ENCODE measurements at places on chromosomes 3 and 15.

GRCh38 chr3:42651248-42652091, 2.0 kb upstream of the ZBTB47 start:
- no peak for DNase-seq

GRCh38 chr3:28840976-28841376, 439.9 kb upstream of the RBMS3 start:
- no peak for DNase-seq

GRCh38 chr15:80199869-80200268, 47.1 kb downstream of the FAH start:
- no peak for DNase-seq

DNA sequence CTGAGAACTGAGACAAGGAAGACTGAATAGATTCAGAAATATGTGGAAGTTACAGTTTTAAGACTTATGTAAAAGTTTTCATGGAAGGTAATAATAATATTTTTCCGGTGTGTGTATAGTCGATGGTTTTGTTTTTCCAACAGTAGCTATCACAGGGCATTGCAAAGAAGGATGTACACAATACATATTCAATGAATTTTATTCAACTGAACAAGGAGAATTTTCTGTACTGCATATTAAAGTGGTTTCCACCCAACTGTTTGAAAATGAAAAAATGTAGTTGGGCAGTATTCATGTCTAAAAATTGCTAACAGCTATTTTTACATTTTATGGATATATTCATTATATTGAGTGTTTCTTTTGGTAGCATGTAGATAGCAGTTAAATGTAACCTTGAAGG, 350.3 kb upstream of the ATP10A start:
- no peak for DNase-seq

- no peak for DNase-seq
Observed at GRCh38 chr3:113594066-113594465, 61.7 kb downstream of the SIDT1 start.

DNA sequence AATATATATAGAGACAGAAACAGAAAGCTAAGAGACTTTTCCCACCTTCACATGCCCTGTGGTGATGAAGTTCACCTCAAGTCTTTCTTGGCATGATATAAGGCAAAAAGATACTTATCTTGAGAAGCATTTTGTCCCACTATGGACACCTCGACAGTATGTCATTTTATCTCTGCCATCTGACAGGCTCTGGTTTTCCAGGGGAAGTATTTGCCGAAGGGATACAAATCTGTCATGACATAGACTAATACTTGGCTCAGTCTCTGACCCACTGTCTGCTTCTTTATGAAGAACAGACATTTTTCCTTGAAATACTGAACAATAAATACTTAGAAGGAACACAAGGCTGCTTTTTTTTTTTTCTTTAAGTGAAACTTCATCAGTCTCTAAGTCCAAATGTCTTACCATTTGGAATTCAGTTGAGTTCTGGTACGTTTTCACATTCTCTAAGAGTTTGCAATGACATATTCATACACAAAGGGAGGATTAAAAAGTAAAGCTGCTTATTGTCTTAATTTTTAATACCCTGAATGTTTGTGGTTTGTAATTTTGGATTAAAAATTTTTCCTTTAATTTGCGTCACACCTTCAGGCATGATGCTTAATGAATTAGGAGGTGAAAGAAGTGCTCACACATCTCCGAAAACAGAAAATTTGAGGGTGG, 87.8 kb upstream of the LMOD3 start:
- DNase-seq: no peak

- no peak for DNase-seq
Observed at GRCh38 chr3:99128235-99128634, 226.7 kb upstream of the DCBLD2 start.

GRCh38 chr3:54826251-54826691, 101.6 kb downstream of the LRTM1 start:
- no peak for DNase-seq

- no peak for DNase-seq
Observed at GRCh38 chr15:58467121-58467721, 35.4 kb downstream of the LIPC start.

GRCh38 chr15:57923306-57923705, 142.2 kb downstream of the ALDH1A2 start:
- no peak for DNase-seq

DNA sequence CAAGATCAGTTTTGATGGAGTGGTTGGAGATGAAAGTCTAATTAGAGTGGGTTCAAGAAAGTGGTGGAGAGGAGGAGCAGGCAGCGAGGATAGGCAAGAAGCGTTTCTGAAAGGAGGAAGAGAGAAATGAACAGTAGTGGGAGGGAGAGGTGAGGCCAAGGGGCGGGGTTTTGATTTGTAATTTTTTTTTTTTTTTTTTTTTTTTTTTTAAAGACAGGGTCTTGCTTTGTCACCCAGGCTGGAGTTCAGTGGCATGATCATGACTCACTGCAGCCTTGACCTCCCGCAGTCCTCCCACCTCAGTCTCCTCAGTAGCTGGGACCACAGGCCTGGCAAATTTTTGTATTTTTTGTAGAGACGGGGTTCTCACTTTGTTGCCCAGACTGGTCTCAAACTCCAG, 36.6 kb downstream of the MRAS start:
- no peak for DNase-seq

DNA sequence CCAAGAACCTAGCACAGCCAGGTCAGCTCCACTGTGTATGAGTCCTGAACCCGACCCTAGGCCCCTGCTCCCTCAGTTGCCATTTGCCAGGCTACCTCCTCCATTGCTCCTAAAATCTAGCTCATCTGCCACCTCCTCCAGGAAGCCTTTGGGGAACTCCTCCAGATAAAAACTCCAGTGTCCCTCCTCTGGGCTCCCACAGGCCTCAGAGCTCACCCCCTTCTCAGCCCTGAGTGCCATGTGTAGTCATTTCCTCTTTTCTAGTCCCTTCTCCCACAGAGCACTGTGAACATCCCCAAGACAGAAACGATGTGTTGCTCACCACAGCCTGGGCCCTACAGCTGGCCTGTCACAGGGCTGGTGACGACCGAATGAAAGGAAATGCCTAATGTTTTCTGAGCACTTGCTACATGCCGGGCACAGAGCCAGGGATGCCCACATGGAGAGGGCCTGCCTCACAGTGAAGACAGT, 61.0 kb downstream of the IQSEC1 start:
- DNase-seq: no peak

- DNase-seq: no peak
Observed at GRCh38 chr3:114816052-114816451, 331.0 kb downstream of the ZBTB20 start.

GRCh38 chr3:54378184-54378583, 255.8 kb downstream of the CACNA2D3 start:
- no peak for DNase-seq

- DNase-seq: no peak
Observed at GRCh38 chr3:99833617-99834205, 16.0 kb downstream of the CMSS1 start.

DNA sequence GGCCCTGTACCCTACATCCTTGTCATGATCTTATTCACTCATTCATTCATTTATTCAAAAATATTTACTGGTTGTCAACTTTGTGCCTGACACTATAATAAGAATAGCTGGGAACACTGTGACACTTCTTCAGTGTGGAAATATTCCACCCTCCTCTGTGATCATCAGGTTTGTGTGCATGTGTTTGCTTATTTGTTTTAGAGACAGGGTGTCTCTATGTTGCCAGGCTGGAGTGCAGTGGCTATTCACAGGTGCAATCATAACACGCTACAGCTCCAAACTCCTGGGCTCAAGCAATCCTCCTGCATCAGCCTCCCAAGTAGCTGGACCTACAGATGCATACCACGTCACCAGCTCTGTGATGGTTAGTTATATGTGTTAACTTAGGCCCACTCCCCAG, 50.0 kb upstream of the PLCL2 start:
- no peak for DNase-seq

GRCh38 chr3:168877899-168878298, 782.2 kb upstream of the GOLIM4 start:
- DNase-seq: no peak

- no peak for DNase-seq
Observed at GRCh38 chr15:53454535-53454842, 305.0 kb downstream of the WDR72 start.

DNA sequence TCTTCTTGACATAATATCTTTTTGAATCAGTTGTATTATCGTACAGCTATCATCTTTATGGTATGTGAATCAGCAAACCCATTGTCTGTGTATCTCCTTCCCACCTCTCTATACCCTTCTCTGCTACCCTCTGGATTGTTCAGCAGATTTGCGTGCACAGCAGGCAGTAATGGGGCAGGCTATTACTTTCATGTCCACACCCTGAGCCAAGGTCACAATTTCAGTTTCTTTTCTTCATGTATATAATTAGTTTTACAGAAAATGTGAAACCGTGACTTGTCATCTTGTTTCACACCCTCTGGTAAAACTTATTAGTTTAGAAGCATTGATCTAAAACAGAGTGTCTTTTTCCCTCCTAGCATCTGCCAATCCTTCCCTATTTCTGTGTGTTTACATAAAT, 770.4 kb upstream of the SEMA6D start:
- no peak for DNase-seq

DNA sequence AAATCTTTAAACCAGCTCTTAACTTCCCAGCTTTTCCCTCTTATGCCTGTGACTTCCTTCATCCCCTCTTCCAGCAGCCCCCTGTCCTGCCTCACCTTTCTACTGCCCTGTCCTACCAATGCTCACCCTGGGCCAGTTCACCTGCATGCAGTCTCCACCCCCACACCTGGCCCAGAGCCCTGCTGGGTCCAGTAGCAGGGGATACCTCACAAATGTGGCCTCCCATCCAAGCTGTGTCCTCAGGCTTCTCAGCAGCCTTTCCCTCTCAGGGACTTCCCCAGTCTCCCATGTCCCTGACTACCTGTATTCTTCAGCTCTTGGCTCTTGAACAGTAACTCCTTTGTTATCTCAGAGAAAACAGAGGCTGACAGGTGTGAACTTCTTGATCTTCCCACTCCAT, 503.2 kb downstream of the MFSD1 start:
- no peak for DNase-seq

GRCh38 chr15:60043744-60044435, 39.8 kb downstream of the FOXB1 start:
- no peak for DNase-seq

GRCh38 chr3:31367518-31367917, 165.2 kb upstream of the STT3B start:
- no peak for DNase-seq

DNA sequence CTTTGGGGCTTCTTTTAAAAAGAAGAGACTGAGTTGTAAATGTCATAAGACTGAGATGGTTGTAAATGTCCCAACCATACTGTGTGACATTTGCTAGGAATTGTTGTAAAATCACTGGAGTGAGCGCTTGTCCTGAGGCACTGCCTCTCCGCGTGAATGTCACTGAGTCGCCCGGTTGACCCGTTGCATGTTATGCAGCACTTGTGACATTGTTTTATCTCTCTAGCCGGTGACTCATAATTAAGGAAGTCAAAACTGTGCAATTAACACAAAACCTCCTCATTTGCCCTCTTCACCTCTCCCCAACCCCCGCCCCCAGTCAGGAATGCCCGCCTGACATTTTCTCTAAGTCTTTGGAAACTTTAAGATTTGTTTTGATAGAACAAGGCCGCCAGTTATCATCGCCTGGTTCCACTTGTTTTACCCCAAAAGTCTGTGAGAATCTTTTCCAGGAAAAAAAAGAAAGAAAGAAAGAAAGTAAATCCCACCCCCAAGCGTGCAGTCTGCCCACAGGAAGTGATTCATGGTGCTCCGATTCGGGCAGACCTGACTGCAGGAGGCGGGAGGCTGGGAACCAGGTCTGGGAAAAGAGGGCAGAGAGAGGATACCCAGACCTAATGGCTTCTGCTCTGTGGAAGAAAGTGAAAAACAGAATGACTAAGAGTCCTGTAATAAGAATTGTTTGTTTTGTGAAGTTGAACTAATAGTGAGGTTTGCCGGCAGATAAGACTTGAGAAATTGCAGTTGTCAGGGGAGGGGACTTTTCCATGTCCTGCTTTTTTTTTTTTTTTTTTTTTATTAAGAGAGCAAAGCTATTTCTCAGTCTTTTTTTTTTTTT, 84.8 kb downstream of the SMAD3 start:
- no peak for DNase-seq

DNA sequence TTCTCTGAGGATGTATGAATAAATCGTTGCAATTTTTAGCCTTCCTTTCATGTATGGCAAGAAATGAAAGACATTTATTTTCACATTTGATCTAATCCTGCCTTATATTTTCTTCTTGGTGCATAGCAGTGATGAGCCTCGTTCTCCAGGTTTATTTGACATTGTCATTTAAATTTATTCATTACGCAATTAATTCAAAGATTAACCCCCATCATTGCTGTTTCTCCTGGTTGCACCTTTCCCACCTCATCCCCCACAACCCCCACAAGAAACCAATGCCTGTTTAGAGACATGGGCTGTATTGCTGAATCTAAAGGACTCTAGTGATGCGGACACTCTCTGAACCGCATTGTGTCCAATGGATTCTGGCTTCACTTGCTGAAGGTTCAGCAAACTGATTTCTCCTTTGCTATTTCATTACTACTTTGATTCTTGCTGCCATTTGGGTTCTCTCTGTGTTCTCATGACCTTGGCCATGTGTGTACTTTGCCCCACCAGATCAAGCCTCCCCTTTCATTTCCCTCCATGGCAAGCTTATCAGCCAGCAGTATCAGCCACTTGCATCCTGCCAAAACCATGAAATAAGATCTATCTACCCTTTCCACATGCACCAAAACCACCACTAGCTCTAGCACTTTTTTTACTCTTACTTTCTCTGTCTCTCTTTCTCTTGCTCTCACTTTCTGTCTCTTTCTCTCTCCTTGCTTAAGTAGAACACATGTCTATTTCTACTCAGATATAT, 382.7 kb downstream of the GBE1 start:
- no peak for DNase-seq

- DNase-seq: no peak
Observed at GRCh38 chr15:90765966-90766365, 48.8 kb downstream of the BLM start.

DNA sequence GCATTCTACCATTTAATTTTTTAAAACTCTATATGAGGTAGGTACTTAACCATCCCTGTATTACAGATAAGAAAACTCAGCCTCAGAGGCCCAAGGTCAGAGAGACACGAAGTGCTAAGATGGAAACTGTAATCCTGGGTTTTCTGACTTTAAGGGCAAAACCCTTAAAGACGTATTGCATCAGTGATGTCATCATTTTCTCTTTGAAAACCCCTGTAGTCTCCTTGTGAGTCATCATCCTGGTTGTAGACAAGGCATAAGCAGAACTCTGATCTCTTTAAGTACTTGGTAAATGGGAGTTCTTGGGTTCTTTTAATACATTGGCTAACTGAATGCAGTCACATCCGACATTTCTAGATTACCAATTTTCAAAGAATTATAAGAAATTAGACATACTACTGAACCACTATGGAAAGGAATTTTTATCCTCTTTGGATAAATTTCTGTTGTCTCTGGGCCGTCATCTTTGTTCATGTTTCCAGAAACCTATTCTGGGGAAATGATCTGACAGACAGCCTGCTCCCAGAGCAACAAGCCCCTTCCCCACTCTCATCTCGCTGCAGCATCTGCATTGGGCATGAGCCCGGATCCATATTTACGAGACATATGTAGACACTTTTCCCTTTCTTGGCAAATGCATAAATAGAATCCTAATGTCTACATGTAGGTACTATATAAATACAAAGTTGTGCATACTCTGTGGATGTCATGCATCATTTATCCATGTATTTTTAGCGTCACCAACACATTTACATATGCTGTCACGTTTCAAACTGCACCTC, 48.7 kb upstream of the MDFIC2 start:
- no peak for DNase-seq

Data from stimulated activated CD8-positive, alpha-beta memory T cell treated with anti-CD3 and anti-CD28 coated beads, Interleukin-7, amount 100 ng/mL, for 4 hours (primary cell).